ENCODE measurements at places on chromosomes 13 and 19.

DNA sequence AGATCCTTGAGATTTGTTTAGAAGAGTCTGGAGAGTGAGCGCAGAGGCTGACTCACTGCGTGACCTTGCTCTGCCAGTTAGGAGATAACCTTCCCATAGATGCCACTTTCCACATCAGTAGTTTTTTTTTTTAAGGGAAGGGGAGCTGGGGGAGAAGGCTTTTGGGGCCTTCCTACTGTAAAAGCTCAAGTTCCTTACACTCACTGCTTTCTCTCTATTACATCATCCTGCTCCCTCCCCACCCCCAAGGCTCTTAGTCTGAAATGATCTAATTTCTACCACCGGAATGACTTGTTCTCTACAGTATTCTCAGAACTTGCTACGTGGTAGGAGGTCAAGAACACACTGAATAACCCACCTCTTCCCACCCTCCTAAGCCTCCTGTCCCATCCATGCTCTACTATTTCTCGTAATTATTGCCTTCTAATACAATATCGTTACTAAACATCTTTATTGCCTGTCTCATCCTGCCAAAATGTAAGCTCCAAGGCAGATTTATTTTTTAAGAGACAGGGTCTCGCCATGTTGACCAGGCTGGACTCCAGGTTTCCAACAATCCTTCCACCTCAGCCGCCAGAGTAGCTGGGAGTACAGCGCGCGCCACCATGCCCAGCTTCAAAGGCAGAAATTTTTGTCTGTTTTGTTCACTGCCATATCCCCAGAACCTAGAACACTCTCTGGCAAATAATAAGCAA, 1.2 kb downstream of the LONP1 start:
- no peak for DNase-seq

GRCh38 chr19:49442771-49443365, 1.5 kb upstream of the SLC17A7 start:
- no peak for DNase-seq

- DNase-seq, result no peak
Measured at GRCh38 chr13:33069365-33069764, 53.1 kb downstream of the KL start.

GRCh38 chr13:30346153-30346788, 38.9 kb upstream of the KATNAL1 start:
- DNase-seq, result peak; percentile 19

- no peak for DNase-seq
Measured at GRCh38 chr13:72386138-72386684, 341.2 kb downstream of the MZT1 start.

- no peak for DNase-seq
Measured at GRCh38 chr13:91894316-91894715, 495.9 kb downstream of the GPC5 start.

- DNase-seq, result no peak
Measured at GRCh38 chr19:3684817-3685410, 15.4 kb downstream of the PIP5K1C start.

DNA sequence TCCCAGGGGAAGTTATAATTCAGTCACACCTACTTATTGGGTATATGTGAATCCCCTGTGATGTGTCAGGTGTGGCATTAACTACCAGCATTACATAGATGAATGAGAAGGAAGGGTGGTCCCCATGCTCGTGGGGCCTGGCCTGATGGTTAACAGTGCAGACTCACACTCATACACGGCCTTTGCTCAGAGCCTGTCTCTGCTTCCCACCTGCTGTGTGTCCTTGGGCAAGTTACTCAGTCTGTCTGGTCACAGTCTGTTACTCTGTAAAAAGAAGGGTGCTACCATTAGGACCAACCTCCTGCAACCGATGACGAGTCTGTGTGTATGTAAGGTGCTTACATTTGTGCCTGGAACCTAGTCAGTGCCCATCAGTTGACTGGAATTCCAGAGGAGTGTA, 23.8 kb downstream of the SAFB start:
- DNase-seq, result no peak

GRCh38 chr13:32060401-32060878, 28.9 kb downstream of the FRY start:
- DNase-seq, result no peak

All from stimulated activated CD8-positive, alpha-beta memory T cell treated with anti-CD3 and anti-CD28 coated beads, Interleukin-2, amount 100 ng/mL, for 1 hour (primary cell).